ENCODE measurements at places on chromosomes 16 and 17.
A peak's percentile ranks its signal among the peaks of the same experiment; 100 is the strongest.

DNA sequence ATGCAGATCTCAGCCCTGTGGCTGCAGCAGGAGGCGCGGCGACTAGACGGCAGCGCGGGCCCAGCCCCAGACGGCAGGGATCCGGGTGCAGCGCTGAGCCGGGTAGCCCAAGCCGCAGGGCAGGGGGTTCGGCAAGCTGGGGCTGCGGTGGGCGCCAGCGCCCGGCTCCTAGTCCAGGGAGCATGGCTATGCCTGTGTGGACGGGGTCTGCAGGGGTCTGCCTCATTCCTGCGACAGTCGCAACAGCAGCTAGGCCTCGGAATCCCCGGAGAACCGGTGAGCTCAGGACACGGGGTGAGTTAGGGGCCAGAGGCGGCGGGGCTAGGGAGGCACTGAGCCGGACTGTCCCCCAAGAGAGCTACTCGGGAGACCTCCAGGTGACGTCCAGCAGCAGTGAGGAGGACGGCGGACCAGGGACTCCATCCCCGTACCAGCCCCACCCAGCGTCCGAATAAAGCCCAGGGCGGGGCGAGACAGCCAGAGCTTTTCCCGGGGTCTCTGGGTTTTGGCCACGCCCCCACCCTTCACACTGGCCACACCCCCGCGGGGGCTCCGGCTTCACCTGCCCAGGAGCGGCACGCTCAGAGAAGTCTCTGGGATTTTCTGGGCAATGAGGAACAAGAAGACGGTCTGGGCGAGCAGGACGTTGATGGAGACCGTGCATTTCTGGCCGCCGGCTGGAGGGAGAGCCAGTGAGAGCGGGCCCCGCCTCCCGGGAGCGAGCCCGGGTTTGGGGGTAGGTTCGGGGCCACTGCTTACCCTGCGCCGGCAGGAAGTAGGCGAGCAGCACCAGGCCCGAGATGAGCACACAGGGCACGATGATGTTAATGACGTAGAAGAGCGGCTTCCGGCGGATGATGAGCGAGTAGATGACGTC lies 1.1 kb downstream of the C17orf107 start:
- DNase-seq, result peak; percentile 43

DNA sequence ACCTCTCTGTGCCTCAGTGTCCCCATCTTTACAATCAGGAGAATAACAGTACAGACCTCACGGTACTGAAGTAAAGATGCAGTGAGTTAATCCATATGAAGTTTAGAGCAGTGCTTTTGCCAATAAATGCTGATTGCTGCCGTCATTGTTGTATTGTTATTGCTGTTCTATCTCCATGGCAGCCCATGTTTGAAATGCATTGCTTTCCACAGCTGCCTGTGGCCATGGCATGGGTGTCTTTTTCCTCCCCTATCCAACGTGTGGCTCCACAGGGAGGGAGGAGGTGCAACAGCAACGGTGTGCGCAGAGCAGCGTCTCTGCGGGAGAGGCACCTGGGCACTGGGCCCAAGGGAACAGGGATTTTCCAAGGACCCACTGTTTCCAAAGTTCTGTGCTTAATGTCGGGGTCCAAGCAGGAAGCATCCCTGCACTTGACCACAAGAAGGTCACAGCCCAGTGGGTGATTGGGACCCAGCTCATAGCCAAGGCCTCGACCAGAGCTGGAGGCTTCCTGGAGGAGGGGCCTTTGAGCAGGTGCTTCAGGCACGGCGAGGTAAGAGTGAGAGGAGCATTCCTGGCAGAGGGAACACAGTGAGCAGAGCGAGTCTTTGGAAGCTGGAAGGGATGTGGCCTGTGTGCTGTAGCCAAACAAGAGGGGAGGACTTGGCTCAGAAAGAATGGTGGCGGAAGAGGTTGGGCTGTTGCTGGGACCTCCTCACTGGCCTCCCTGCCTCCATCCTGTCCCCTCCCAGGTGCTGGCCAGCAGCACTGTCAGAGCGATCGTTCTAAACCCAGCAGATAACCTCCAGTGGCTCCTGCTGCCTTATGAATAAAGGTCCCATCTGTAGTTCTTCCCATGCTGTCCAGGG lies 3.9 kb downstream of the RAI1 start:
- no peak for DNase-seq

GRCh38 chr17:676060-676700 lies 38.5 kb downstream of the VPS53 start:
- DNase-seq, result no peak

- no peak for DNase-seq
Observed at GRCh38 chr16:7397901-7398300, 65.3 kb downstream of the RBFOX1 start.

DNA sequence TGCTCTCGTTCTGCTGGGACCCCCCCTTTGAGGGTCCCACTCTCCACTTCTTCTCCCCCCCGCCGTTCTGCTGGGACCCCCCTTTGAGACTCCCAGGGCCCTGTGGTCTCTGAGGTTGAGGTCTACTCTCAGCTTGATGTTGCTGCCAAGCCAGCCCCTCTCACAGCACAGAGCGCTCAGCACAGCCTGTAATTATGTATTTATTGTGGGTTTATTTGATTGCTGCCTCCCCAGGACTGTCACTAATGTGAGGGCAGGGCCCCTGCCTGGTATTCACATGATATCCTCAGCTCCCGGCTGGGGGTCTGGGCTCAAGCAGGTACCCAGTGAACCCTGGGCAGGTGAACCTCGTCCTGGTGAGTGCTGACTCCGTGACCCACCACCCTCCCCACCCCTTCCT lies 35.4 kb downstream of the ACTG1 start:
- DNase-seq, result no peak

DNA sequence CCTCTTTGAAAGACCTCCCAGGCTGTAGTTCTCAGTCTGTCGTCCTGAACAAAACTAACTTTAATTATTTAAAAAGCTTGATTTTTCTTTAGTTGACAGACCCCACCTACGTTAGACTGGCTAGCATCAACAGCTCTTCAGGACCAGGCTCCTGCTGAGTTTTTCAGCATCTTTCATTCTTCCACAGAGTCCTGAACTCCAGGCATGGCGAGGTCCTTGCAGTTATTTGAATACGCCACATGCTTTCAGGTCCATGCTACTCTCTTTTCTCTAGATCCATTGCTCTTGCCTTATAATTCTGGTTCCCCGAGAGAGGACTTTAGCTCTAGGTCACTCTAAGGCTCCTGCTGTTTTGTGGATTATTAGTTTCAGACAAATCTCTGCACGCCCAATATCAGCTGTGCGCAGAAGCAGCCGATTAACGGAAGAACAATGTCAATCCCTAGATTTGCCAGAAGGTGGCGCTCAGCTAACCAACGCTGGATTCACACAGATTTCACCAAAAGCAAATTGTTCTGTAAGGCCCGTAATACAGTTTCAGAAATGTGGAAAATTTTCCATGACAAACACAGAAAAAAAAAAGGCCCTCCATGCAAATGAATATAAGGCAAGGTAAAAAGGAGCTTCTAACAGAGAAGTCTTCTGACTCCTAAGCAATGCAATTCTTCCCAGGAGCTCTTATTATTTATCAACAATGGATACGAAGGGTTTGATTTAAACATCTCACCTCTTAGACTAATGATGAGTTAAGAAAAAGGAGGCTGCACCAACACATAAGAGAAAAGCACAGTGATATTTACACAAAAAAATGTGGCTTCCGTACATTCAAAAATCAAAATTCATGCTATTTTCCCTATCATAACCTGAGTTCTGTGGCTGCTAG lies 33.5 kb upstream of the BCO1 start:
- no peak for DNase-seq

- no peak for DNase-seq
Observed at GRCh38 chr16:48280546-48280945, 33.2 kb upstream of the ABCC11 start.

- no peak for DNase-seq
Observed at GRCh38 chr17:49549311-49549605, 26.4 kb upstream of the NXPH3 start.

DNA sequence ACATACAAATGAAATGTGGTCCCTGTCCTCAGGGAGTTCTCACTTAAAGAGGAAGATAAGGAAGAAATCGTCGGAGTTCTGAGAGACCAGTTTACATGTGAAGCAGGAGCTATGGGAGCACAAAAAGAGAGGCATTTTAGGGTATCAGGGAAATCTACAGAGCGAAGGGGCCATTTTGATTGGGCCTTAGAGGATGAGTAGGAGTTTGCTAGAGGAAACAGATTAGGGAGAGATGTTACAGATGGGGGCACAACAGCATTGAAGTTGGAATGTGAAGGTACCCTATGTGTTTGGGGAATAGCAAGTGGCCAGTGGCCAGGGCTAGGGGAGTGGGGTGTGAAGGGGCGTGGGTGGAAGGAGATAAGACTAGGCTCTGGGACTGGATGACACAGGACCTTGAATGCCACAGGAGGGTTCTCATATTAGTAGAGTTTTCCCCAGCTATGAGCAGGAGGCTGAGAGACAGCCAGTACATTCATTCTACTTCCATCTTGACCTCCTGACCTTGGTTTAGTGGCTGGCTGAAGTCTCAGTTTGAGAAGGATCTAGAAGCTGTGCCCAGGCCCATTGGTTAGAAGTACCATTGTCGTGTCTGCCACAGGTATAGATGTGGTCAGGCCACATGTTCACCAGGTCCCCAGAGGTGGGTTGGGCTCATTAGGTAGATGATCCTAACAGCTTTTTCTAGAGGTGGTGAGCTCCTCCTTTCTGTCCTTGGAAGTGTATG lies 34.8 kb downstream of the CPNE2 start:
- no peak for DNase-seq

DNA sequence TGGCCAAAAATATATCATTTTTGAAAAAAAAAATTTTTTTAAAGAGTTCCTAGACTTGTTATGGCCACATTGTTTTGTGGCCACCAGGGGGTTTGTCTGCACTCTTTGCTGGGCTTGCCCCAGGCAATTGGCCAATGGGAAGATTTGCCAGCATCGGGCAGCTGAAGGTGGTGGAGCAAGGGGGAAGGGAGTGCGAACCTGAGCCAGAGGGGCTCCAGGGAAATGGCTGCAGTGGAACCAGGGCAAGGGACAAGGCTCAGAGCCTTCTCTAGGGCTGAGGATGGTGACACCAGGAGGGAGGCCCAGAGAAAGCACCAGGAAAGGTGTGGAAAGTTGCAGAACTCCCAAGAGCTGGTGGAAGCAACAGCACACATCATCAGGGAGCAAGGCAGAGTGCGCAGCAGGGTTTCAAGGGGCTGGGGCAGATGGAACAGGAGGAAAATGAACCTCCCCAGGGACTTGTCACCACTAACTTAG lies 15.5 kb upstream of the CMIP start:
- DNase-seq, result no peak

GRCh38 chr17:66562119-66562518 lies 259.7 kb downstream of the PRKCA start:
- no peak for DNase-seq

DNA sequence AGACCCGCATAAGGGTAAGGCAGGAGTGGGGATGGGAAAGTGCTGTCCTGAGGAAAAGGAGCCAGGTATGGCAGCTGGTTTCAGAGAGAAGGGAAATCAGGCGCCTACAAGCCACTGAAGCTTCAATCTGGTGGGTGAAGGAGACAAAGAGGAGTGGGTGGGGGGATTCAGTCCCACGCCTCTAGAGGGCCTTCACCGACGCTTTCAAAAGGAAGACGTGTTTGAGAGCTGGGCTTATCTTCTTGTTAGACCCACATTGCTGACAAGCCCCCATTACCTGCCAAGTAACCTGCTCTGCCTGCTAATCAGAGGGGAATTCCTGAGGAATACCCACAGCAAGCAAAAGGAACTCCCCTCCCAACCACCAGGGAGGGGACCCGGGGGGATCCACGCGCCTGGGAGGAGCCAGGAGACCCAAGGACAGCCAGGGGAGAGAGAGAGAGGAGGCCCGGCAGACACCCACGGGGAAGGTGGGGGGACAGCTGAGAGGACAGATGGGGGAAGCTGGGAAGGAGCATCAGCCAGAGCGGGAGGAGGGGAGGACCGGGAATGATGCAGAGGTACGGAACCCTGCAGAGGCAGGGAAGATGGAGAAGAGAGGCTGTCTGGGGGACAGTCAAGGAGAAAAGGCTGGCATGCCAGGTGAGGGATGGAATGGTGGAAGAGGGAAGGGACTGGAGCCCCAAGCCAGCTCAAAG lies 1.0 kb downstream of the MTMR4 start:
- no peak for DNase-seq

GRCh38 chr17:57935833-57936807 lies 19.1 kb downstream of the CUEDC1 start:
- no peak for DNase-seq

GRCh38 chr17:28849281-28849680 lies 5.5 kb upstream of the ERAL1 start:
- no peak for DNase-seq

GRCh38 chr17:29645515-29646051 lies 22.9 kb upstream of the CORO6 start:
- no peak for DNase-seq

DNA sequence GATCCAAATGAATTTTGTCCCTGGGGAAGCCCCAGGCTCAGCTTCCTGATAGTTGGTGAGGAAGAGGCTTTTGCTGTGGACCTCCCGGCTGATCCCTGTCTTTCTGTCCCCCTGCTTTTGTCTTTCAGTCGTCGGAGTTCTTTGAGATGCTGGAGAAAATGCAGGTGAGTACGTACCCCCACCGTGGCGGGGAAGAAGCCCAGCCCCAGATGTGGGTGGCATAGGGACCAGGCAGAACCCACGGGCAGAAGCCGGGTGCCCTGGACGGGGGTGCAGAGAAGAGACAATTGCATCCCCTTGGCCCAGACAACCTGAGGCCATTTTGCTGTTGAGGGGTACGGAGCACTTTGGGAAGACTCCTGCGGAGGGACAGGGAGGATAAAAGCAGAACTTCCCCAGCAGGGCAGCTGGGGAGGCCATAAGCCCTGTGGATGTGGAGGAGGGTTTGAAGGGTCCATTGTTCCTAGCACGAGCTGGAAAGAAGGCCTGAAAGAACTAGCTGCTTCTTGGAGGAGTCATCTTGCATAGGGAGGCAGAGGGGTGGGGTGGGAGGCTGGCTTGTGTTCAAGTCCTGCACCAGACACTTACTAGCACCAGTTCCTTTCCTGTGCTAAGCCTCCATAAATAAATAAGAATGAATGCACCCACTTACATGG lies 105.6 kb downstream of the OR1D5 start:
- no peak for DNase-seq

- DNase-seq, result no peak
Observed at GRCh38 chr17:31061678-31062077, 33.1 kb upstream of the NF1 start.

DNA sequence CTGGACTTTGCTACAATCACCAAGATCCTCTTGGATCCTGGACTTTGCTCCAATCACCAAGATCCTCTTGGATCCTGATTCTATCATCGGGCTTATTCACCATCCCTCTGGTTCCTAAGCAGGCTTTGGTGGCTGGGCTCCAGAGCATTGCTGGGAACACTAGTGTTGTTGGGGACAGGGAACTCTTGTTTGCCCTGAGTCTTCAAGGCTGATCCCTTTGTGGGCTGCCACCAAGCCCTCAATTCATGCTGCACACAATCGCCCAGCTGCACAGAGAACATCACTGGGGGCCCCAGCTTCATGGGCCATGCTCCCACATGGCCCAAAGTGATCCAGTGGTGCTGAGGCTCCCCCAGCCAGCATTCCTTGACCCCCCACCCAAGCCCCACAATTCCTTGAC lies 88.3 kb downstream of the TMEM132E start:
- no peak for DNase-seq
